ENCODE measurements at places on chromosomes 5 and 9.

DNA sequence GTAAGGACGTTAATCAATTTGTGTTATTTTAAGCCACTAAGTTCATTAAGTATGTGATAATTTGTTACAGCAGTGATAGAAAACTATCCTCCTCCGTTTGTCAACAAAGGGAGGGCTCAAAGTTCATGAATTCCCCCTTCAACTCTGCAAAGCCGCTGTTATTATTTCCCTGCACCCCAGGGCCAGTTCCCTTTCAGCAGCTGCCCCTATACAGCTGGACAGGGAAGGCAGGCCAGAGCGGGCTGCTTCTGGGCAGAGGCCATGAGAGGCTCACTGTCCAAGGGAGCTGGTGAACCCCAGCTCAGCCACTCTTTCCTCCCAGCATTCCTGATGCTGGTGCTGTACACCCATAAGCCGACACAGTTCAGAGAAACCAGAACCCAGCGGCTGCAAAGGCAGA, 102.4 kb upstream of the GPR151 start:
- no peak overlapping the region for H3K4me3 ChIP-seq
- H3K36me3 ChIP-seq = no peaks in the 10 kb centered on the region
- no peak overlapping the region for H3K27ac ChIP-seq
- DNase-seq = no peak
- no peaks in the 10 kb centered on the region for H3K4me1 ChIP-seq
- no peaks in the 10 kb centered on the region for H3K27me3 ChIP-seq

DNA sequence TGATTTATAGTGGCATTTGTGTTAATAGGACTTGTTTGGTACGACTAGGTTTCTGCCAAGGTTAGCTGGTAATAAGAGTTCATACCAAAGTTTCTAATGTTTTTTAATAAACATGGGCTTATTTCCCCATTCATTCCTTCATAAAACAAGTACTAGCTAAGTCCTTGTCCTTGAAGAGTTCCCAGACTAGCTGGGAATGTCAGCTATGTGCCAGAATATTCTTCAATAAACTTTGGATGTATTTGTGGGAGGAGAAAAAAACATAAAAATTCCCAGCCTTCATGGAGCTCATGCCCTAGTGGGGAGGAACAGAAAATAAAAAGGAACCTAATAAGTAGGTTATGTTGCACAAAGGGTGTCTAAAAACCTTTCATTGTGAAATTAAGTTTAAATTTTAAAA, 176.9 kb downstream of the DENND1A start:
- H3K27me3 ChIP-seq = no peaks in the 10 kb centered on the region
- no peak for DNase-seq
- H3K36me3 ChIP-seq = peaks cover 9% of the 10 kb centered on the region
- H3K27ac ChIP-seq = no peak overlapping the region

GRCh38 chr5:36826694-36827093, 49.9 kb upstream of the NIPBL start:
- no peak overlapping the region for H3K27ac ChIP-seq
- no peak overlapping the region for H3K4me3 ChIP-seq
- no peak for DNase-seq
- no peaks in the 10 kb centered on the region for H3K4me1 ChIP-seq
- peaks cover 6% of the 10 kb centered on the region for H3K27me3 ChIP-seq
- no peaks in the 10 kb centered on the region for H3K36me3 ChIP-seq

GRCh38 chr9:75482566-75482965, 394.3 kb downstream of the OSTF1 start:
- H3K27me3 ChIP-seq = no peaks in the 10 kb centered on the region
- no peak for DNase-seq
- H3K4me1 ChIP-seq = no peaks in the 10 kb centered on the region
- no peak overlapping the region for H3K27ac ChIP-seq
- no peak overlapping the region for H3K4me3 ChIP-seq

DNA sequence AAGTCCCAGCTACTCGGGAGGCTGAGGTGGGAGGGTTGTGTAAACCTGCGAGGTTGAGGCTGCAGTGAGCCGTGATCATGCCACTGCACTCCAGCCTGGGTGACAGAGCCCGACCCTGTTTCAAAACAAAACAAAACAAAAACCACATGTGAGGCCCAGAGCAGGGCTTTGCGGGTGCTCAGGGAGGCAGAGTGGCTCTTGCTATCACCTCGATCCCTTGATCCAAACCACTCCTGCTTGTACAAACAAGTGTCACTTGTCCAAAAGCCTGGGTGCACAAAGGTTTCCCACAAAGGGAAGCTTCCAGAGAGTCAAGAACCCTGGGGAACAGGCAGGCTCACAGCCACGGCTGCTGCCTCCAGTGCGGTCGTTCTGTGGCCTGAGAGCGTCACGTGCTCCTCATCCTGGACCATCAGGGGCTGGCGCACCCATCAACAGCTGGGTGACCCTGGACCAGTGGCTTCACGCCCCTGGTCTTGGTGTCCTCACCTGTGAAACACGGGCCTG, 162.7 kb downstream of the C9orf50 start:
- peaks cover 57% of the 10 kb centered on the region for H3K4me1 ChIP-seq
- no peaks in the 10 kb centered on the region for H3K27me3 ChIP-seq
- H3K4me3 ChIP-seq = peak overlapping the region; percentile 1
- H3K36me3 ChIP-seq = no peaks in the 10 kb centered on the region

DNA sequence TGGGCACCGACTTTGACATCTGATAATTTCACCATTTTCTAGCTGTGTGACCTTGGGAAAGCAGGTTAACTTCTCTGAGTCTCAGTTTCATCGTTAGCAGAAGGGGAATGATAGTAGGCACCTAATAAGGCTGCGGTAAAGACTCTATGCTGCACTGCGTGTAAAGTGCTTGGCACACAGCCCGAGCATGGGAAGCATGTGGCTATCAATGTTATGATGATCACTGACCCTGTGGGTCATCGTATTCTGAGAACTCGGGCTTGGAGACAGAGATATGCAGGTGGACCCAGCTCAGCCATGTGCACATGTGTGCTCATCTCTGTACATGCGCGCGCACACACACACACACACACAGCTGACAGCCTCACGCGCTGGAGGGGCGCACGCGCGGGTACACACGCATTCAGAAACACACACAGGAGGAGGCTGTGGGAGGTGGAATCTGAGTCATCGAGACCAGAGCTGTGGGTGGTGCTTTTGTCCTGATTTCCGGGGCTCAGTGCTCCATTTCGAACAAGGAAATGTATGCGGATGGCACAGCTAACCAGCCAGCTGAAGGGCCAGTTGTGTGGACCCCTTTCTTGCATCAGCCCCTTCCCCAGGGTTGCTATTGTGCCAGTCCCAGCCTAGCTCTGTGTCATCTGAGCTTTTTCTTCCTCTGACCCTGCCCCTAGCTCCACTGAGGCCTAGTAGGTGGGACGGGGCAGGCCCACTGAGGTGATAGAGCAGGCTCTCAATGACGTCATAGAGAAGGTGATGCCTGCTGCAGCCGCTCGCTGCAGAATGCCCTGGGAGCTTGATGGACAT, 11.1 kb upstream of the ARAP3 start:
- H3K27ac ChIP-seq = no peak overlapping the region

DNA sequence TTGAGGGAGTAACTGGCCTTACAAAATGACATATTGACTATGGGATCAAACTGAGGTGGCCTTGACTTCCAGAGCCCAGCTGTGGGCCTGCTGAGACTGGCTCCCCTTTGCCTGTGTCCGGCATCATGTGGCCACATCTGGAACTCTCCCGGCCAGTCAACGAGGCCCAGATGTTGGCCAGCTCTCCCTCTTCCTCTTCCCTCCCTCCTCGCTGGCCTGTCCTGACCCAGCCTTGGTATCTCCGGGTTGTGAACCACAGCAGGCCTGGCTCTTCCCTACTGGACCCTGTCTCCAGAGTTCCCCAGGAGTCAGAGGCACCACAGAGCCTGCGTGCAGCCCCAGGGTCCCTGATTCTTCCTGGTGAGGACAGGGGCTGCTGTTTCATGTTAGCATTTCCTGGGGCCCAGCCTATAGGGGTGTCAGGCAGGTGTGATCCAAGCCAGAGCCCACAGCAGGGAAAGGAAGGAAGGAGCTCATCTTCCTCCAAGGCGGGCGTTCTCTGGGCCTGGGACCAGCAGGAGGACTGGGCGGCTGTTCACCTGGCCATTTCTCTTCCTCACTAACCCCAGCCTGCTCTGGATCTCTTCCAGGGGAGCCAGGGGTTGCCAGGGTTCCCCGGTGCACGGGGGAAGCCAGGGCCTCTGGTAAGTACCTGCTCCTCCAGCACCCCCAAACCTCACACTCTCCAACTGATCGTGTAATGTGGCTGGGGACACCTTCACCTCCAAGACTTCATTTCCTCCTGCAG, 81.2 kb downstream of the COL27A1 start:
- H3K36me3 ChIP-seq = no peaks in the 10 kb centered on the region
- H3K27ac ChIP-seq = no peak overlapping the region
- H3K4me1 ChIP-seq = no peaks in the 10 kb centered on the region
- no peaks in the 10 kb centered on the region for H3K27me3 ChIP-seq
- no peak overlapping the region for H3K4me3 ChIP-seq
- DNase-seq = no peak

- no peak overlapping the region for H3K4me3 ChIP-seq
- no peaks in the 10 kb centered on the region for H3K36me3 ChIP-seq
- no peak overlapping the region for H3K27ac ChIP-seq
- no peaks in the 10 kb centered on the region for H3K27me3 ChIP-seq
- H3K4me1 ChIP-seq = no peaks in the 10 kb centered on the region
Observed at GRCh38 chr5:56356836-56357160, 123.7 kb upstream of the ANKRD55 start.

DNA sequence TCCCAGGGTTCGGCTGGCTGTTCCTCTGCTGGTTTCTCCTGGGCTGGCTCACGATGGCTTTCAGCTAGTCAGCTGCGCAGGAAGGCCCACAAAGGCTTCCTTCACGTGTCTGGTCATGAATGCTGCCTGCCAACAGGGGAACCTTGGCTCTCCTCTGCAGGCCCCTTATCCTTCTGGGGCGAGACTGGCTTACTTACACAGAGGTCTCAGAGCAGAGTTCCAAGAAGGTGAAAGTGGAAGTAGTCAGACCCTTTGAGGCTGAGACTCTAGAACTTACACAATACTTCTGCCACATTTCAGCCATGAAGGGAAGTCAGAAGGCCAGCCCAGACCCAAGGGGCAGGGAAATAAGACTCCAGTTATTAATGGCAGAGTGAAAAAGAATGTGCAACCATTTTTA, 99.5 kb downstream of the LHFPL2 start:
- no peak overlapping the region for H3K27ac ChIP-seq
- H3K4me3 ChIP-seq = no peak overlapping the region
- no peaks in the 10 kb centered on the region for H3K27me3 ChIP-seq
- peak; percentile 35 for DNase-seq

DNA sequence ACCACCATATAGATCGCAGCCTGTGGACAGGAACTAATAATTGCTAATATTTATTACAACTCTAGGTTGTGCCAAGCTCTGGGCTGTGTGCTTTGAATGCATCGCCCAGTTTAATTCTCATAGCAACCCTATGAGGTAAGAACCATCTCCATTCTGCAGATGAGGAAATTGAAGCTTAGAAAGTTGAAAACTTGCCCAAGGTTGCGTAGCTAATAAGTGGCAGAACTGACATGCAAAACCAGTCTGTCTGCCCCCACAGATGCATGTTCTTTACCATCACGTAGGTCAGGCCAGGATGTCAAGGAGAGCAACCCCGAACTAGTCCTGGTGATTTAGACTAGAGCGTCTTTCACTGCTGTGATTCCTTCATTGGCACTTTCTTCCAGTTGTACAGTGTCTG, 15.6 kb downstream of the WWC1 start:
- H3K36me3 ChIP-seq = no peaks in the 10 kb centered on the region
- H3K27ac ChIP-seq = no peak overlapping the region
- H3K4me1 ChIP-seq = no peaks in the 10 kb centered on the region
- H3K27me3 ChIP-seq = no peaks in the 10 kb centered on the region

GRCh38 chr5:130955041-130955440, 210.0 kb downstream of the HINT1 start:
- H3K4me3 ChIP-seq = no peak overlapping the region
- no peaks in the 10 kb centered on the region for H3K27me3 ChIP-seq
- no peaks in the 10 kb centered on the region for H3K36me3 ChIP-seq
- H3K27ac ChIP-seq = no peak overlapping the region
- H3K4me1 ChIP-seq = no peaks in the 10 kb centered on the region

- no peaks in the 10 kb centered on the region for H3K4me1 ChIP-seq
- no peaks in the 10 kb centered on the region for H3K27me3 ChIP-seq
- H3K27ac ChIP-seq = no peak overlapping the region
- peaks cover 24% of the 10 kb centered on the region for H3K36me3 ChIP-seq
- H3K4me3 ChIP-seq = no peak overlapping the region
- DNase-seq = no peak
Observed at GRCh38 chr5:79666758-79667157, 22.9 kb upstream of the CMYA5 start.

GRCh38 chr5:571791-572190, 40.3 kb upstream of the CEP72 start:
- H3K27me3 ChIP-seq = no peaks in the 10 kb centered on the region
- no peak for DNase-seq

DNA sequence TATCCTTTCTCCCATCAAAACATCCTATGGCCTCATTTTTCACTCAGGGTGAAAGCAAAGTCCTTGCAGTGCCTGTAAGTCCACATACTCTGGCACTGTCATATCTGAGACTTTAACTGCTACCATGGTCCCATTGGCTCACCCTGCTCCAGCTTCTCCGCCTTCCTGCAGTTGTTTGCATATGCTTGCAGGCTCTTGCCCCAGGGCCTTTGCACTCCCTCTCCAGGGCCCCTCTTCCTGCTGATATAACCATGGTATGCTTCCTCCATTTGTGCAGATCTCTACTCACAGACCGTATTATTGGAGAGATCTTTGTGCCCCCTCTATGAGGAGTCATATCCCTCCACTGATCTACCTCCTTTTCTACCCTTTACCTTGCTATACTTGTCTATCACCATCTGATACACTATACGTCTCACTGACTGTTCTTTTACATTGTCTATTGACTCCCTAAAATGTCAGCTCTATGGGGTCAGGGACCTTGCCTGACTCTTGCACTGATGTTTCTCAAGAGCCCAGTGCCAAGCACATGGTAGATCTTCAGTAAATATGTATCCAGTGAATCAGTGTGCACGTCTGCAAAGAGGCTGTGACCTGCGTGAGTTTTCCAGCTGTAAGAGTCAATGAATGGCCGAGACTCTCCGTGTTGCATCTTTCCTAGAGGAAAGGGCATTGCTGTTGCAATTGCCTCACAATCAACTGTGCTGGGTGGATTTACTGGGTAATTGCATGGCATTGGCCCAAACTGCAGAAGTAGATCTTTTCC, 81.7 kb upstream of the CPEB4 start:
- H3K4me3 ChIP-seq = no peak overlapping the region
- no peak for DNase-seq
- H3K36me3 ChIP-seq = no peaks in the 10 kb centered on the region
- no peaks in the 10 kb centered on the region for H3K27me3 ChIP-seq
- no peaks in the 10 kb centered on the region for H3K4me1 ChIP-seq
- no peak overlapping the region for H3K27ac ChIP-seq
